ENCODE measurements at places on chromosomes 11 and 22.

GRCh38 chr11:94297985-94298576, 6.3 kb upstream of the IZUMO1R start:
- no peak for DNase-seq

DNA sequence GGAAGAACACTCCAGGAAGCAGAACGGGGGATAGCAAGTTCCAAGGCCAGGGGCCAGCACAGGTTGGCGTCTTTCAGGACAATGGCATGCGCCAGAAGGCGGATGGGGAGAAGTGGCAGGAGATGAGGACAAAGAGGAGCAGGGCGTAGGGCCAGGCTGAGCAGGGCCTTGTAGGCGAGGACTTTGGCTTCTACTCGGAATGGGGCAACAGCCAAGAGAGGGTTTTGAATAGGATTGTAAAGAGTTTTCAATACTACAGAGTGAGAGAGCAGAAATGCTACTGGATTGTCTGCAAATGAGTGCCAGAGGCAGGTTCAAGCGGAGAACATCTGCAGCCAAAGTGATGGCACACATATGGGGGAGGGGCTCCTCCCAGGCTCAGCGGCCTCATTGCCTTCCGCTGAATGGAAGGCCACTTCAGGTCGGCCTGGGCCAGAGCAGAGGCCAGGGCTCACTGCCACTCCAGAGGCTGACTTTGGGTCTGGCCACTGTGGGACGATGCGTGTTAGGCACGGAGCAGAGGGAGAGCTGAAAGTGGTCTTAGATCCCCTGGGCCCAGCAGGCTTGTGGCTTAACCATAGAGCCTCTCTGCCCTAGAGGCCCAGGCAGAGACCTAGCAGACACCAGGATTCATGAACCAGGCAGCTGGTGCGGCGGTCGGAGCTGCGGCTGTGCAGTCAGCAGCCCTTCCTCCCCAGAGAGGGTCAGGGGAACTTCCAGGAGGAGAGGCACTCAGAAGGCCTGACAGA, 118.2 kb downstream of the DSCAML1 start:
- no peak for DNase-seq

- no peak for DNase-seq
These were observed at the start of gene LGALS12 for GRCh38 chr11:63505857-63506528. TSS of gene LGALS12 (plus strand) at chr11:63506084. CDS start at chr11:63506459, 375 bp downstream.

- DNase-seq, result peak; percentile 74
These were observed 1.7 kb upstream of the DDX6 start for GRCh38 chr11:118792570-118793124.

DNA sequence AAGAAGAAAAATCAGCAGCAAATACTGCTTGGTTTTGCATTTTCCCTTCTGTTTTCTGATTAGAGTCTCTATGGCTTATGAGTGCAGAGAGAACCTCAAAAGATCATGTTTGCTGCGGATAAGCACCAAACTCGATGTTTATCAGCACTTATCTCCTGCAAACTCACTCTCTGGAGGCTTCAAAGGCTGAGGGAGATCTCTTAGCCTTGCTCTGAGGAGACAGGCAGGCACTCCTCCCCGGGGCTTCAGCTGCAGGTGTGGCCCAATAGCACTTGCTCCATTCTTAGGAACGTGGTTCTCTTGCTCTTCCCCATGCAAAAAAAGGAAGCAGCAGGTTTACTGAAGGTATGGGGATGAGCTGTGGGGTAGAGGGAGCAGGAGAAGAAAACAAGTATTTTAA, 45.1 kb downstream of the FLI1 start:
- no peak for DNase-seq

DNA sequence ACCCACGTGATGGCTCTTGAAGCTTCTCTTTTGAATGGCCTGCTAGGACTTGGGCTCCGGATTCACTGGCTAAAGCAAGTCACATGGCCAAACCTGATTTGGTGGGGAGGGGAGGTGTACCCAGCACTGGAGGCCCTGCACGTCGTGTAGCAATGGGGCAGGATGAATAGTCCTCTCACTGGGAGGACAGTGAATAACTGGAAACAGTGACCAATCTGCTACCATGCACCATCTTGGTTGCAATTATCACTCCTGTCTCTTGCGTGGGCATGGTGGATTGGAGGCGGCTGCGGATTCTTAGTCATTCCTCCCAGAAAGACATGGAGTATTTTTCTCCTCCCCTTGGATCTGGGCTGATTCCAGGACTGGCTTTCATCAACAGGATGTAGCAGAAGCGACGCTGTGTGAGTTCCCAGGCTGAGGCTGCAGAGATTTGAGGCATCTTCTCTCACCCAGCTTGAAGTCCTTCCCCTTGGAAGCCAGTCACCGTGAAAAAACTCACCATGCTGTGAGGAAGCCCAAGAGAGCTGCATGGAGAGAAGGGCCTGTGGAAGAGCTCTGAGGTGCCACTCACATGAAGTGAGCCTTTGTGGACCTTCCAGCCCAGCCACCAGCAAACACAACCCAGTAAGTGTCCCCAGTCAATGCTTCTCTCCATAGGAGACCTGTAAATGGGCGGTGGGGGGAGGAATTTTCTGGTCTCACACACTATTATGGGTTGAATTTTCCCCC, 70.4 kb downstream of the IGLL1 start:
- DNase-seq, result no peak

DNA sequence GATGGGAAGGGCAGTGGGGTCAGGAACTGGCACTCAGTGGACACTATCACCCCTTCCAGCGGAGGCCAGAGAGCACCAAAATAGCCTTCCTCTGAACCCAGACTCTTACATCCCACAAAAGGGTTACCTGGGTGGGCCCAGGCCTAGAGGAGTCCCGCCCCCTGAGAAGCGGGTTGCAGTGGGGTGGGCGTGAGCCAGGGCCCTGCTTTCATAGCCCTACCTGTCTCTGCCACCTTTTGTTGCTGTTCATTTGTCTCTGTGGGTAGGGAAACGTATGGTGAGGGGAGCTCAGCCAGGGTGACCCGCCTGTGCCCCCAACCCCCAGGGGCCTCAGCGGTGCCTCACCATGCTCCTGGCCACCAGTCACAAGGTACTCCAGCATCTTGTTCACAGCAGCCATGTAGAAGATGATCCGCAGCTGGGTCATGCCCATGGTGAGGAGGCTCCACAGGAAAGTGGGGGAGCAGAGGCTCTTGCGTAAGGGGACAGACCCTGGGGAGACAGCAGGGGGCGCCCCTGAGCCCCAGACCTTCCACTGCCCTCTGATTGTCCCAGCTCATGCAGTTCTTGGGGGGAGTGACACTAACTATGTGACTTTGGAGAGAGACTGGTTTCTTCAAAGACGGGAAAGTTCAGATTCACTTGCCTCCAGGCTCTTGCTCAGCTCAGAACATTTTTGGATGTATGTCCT, 24.0 kb downstream of the SLC43A1 start:
- no peak for DNase-seq

GRCh38 chr11:117489999-117490679, 162.5 kb downstream of the CEP164 start:
- DNase-seq, result no peak

- peak; percentile 34 for DNase-seq
These were observed at the start of gene PRDM11 for GRCh38 chr11:45146072-45147016. TSS of gene PRDM11 (plus strand) at chr11:45146639. CDS start at chr11:45181767, 35,128 bp downstream.

DNA sequence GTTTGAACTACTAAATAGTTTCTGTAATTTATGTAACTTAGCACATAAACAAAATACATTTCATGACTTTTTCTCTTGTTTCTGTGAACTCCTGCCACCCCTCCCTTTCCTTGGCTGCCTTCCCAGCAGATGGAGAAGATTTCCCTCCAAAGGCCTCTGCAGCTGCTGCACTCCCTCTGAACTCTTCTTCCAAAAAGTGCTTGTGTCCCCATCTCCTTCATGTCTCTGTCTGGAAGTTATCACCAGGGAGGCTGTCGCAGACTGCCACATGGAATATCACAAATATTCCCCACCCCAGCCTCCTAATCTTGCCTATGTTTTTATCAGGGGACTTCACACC, 1068.3 kb downstream of the OPCML start:
- no peak for DNase-seq

DNA sequence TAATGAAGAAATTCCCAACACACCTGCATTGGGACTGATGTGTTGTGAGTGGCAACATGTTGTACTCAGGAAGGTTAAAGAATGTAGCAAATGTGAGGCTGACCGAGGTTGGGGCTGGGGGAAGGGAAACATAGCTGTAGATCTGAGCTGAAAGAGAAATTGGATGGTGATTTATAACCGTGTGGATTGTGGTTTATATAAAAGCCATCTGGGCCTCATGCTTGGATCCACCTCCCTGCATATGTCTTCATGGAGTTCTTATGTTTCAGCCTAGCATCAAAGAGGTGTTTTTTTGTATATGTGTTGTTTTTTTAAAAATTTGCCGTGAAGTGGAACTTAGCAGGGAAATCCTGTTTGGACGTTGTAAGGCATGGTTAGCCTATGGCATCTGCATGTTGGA, 141.3 kb downstream of the NAV2 start:
- DNase-seq, result peak; percentile 13

DNA sequence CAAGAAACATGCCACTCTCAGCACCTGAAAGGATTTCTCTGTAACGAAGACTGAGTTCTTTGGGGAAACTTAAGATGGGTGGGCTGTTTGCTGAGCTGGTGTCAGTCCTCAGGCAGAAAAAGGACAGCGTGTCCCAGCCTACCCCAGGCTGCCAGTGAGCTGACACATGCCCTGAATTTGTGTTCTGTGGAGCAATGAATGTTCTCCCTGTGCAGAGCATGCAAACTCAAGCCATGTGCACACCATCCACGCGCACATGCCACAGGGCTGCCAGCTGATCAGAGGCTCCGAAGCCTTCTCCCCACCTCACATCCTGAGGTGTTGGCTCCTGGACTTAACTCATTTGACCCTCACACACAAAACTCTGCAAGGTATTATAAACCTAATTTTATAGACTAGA, 104.9 kb downstream of the KCNC1 start:
- DNase-seq, result no peak

- no peak for DNase-seq
These were observed 207.1 kb upstream of the ARHGAP20 start for GRCh38 chr11:110919241-110919922.

- DNase-seq, result no peak
These were observed 172.0 kb downstream of the UVRAG start for GRCh38 chr11:75986966-75987365.

DNA sequence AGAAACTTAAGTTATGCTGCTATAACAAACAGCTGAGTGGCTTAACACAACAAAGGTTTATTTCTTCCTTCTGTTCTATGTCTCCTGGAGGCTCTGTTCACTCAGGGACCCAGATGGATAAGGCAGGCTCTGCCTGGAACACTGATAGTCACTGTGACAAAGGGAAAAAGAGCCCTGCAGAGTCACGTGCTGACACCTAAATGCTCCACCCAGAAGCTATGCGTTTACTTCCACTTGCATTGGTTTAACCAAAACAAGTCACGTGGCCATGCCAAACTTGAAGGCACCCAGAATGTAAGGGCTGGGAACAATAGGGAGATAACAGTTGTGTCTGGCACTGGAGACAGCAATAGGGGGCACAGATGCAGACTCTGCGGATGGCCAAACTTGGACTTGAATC, 3.4 kb upstream of the MS4A15 start:
- no peak for DNase-seq

GRCh38 chr22:49149721-49150608, 677.7 kb downstream of the BRD1 start:
- DNase-seq, result no peak

- DNase-seq, result no peak
These were observed 7.7 kb downstream of the CCS start for GRCh38 chr11:66600631-66601233.

- no peak for DNase-seq
These were observed 15.2 kb upstream of the TMPRSS4 start for GRCh38 chr11:118061586-118062125.

GRCh38 chr11:24592360-24592759, 95.5 kb downstream of the LUZP2 start:
- no peak for DNase-seq

- DNase-seq, result no peak
These were observed 240.8 kb downstream of the NELL1 start for GRCh38 chr11:20909995-20910726.

DNA sequence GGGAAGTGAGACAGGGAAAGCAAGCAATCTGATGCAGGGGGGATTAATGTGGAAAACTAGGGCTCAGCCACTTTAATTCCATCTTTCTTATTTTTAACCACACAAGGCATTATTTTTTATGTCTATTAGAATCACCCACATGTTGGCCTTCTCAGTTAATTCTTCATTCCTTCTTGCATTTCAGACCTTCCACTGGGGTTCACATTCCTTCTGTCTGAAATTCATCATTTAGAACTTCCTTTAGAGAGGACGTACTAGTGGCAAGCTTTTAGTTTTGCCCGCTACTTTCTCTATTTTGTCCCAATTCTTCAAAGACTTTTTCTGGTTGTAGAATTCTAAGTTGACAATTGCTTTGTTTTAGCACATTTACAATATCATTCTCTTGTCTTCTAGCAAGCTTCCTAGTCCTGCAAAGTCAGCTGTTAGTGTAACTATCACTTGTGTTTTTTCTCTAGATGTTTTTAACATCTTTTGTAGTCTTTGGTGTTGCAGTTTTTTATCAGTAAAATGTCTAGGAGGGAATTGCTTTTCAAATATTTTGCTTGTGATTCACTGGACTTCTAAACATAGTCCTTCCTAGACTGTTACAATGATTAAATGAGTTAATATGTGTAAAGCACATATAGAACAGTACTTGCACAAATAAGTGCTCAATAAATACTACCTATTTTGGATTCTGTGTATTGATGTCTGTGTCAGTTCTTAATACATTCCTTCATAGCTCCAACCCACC, 5.5 kb upstream of the NNMT start:
- no peak for DNase-seq

GRCh38 chr22:38734421-38735100, 21.2 kb downstream of the SUN2 start:
- DNase-seq, result no peak

- no peak for DNase-seq
These were observed 141.0 kb downstream of the MSANTD4 start for GRCh38 chr11:105881027-105881426.

GRCh38 chr11:47340980-47341775, 11.3 kb downstream of the MYBPC3 start:
- DNase-seq, result no peak

- no peak for DNase-seq
These were observed 141.8 kb downstream of the TEAD1 start for GRCh38 chr11:12815931-12816494.

DNA sequence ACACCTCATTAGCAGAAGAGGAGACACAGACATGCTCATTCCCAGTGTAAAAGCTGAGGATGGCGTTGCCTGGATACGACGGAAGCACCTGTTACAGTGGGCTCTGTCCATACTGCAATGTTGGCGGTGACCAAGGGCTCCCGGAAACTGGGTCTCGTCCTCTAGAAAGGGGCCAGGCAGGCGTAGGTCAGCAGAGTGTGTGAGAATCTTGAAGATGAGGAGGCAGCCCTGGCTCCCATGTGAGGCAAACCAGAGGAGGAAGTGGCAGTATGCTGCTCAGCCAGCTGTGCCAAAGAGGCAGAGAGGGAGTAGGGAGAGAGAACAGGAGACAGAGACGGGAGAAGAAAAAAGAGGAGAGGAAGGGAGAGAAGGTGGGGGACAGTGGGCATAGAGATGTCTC, 10.3 kb downstream of the LTO1 start:
- DNase-seq, result no peak
